Uterine smooth muscle cell (primary cell): ENCODE measurements at places on chromosomes 13 and 19. TPM values are rescaled to one million over a fixed set of nuclear protein-coding genes. Genes with fewer than 3 reads are reported as not detected.

The TMEM150B gene
- total RNA-seq = not detected in 2 replicates

The C19orf18 gene
- not detected in 2 replicates for total RNA-seq

The FBN3 gene
- not detected in 2 replicates for total RNA-seq

The GRIN2D gene
- total RNA-seq = 0.25 and 0.33 TPM in 2 replicates

The ZNF85 gene
- 3.5 and 10.7 TPM in 2 replicates for total RNA-seq

The NANOS2 gene
- total RNA-seq = not detected in 2 replicates

The ODAD3 gene
- 0.22 and 0.37 TPM in 2 replicates for total RNA-seq

The JAK3 gene
- 0.55 and 1.5 TPM in 2 replicates for total RNA-seq

The GPC6 gene
- 24.1 and 52.1 TPM in 2 replicates for total RNA-seq

The GPR12 gene
- not detected in 2 replicates for total RNA-seq
